Esophagus muscularis mucosa (tissue), 4 donors: ENCODE measurements at places on chromosomes 13 and 19. TPM values are rescaled to one million over a fixed set of nuclear protein-coding genes. Genes with fewer than 3 reads are reported as not detected.

DNA sequence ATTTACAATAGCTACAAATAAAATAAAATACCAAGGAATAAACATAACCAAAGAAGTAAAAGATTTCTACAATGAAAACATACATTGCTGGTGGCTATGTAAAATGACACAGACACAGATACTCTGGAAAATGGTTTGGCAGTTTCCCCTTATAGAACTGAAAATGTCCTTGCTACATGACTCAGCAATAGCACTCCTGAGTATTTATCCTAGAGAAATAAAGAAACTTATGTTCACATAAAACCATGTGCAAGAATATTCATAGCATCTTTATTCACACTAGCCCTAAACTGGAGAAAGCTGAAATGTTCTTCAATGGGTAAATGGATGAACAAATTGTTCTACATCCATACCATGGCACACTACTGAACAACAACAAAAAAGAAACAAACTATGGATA is 100.2 kb upstream of the RFC3 start:
- no peak for DNase-seq

DNA sequence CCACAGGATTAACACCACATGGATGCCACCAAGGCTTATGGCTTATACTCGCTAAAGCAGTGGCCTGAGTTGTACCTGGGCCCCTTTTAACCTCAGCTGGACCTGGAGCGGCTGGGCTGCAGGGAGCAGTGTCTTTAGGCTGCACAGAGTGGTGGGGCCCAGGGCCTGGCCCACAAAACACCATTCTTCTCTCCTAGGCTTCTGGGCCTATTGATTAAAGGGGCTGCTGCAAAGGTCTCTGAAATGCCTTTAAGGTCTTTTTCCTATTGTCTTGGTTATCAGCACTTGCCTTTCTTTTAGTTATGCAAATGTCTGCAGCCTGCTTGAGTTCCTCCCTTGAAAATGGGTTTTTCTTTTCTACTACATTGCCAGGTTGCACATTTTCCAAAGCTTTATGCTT is 973.9 kb upstream of the PRR20A start:
- no peak for DNase-seq

GRCh38 chr19:45354241-45354842 is 13.8 kb downstream of the KLC3 start:
- no peak for DNase-seq

Gene KLK14
- not detected for total RNA-seq

Gene DPF1
- 0.17 TPM for total RNA-seq

- no peak for DNase-seq
Observed at GRCh38 chr13:107834281-107834680, 381.1 kb downstream of the LIG4 start.

DNA sequence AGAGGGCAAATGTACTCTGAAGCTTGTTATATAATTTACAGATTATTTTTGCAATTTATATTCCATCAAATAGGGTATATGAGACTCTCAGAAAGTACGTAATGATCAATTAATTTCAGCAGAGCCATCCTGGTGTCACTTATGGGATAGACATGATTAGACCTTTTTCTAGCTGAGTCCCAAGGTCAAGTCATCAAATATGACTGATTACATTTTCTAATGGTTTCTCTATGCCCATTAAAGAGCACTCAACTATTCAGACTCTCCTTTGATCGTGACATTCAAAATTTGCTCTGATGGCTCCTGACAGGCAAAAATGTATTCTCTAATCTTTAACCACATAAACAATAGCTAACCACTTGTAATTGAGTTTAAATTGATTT is 469.2 kb downstream of the COG6 start:
- DNase-seq: no peak

Gene THSD1
- total RNA-seq: 7.5 TPM

Gene CNN1
- total RNA-seq: 3,384 TPM

DNA sequence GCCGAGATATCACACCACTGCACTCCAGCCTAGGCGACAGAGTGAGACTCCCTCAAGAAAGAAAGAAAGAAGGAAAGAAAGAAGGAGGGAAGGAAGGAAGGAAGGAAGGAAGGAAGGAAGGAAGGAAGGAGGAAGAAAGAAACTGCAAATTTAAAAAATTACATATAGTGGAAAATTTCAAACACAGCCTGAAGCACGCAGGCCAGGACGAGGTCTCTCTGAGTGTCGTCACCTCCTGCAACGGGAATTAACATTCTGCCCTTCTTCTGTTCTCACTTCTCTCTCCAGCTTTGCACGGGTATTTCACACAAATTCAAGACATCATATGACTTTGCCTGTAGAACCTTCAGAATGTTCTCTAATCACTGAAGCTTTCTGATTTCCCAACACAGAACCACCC is 108.2 kb downstream of the GNG7 start:
- DNase-seq: no peak
